Stimulated activated CD4-positive, alpha-beta T cell treated with anti-CD3 and anti-CD28 coated beads, Interleukin-12 subunit alpha, Interleukin-12 subunit beta, amount 100 ng/mL, for 4 hours (primary cell): ENCODE measurements at places on chromosomes 2 and 18.

- no peak for DNase-seq
Observed at GRCh38 chr2:167215595-167215994, 327.3 kb downstream of the XIRP2 start.

- DNase-seq, result no peak
Observed at GRCh38 chr2:190514676-190515075, 19.8 kb downstream of the NEMP2 start.

GRCh38 chr2:54471221-54471711 lies 15.1 kb downstream of the SPTBN1 start:
- DNase-seq, result no peak

DNA sequence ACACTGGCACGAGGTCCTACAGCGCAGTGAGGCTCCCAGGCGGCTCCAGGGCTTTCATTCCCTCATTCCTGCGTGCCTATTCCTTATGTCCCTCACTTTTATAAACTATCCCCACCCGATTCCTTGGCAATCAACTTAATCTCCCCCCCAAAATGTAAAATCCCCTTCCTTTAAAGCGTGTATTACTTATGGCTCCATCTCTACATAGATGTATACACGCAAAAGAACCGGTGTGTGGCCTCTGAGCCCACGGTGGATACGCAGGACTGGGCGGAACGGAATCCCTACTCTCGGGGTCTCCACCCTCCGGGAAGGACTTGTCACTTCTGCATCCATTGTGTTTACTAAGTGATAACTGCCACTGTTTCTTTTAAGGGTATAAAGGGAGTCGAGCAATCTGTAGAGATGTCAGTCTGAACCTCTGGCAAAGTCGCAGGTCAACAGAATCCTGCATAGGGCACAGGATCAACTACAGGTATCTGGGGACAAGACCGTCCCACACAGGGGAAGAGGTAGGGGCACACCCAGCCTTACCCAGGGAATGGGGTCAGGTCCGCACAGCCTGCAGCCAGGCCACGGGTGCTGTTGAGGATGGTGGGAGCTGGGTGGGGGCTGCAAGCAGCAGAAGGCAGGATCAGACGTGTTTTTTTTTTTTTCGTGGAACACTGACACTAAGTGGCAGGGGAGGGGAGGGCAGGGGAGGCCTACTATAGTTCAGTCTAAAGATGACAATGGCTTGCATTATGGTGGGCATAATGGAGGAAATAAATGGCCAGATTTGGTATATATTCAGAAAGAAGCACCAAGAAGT lies 42.1 kb downstream of the HDLBP start:
- no peak for DNase-seq

DNA sequence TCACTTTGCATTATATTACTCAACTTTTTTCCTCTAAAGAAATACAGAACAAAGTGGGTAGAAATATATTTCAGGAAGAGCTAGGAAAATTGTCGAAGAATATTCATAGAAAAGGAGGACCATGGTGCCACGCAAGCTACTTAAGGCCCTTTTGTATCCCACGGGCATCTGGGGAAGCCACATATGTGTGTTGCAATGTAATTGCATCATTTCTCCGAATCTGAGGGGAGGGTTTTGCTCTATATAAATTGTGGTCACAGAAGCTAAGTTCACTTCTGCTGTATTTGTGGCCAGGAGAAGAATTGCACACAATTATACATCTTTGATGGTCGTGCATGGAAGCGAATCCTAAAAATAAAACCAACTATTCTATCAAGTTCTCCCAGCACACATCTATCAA lies 360.3 kb downstream of the IRS1 start:
- no peak for DNase-seq

- no peak for DNase-seq
Observed at GRCh38 chr2:225002656-225003045, 39.6 kb downstream of the DOCK10 start.

GRCh38 chr2:65353927-65354326 lies 78.5 kb downstream of the SPRED2 start:
- DNase-seq, result no peak

GRCh38 chr2:69916106-69916505 lies 1.2 kb downstream of the MXD1 start:
- DNase-seq, result no peak

GRCh38 chr2:158797963-158798700 lies 3.0 kb downstream of the DAPL1 start:
- no peak for DNase-seq

DNA sequence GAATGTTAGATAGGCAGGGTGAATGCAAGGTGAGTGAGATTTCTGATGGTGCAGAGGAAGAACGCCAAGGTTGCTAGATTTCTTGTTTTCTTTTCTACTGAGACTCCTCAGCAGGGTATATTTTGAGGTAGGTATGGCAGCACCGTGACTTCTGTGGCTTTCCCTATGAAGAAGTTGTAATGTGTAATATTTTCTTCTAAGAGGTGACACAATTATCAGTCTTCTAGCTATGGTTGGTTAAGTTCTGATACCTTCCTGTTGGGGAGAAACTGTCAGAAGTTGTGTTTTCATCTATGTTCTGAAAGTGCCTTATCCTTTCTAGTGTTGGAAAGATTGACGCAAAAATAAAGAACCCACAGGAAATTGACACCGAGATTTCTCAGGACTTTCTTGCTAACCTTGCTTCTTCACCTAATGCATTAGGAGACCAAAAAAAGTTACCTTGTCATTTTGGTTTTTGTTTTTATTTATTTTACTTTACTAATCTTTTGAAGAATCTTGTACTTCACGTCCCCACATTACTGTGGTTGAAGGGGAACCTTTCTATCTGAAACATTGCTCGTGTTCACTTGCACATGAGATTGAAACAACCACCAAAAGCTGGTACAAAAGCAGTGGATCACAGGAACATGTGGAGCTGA lies 11.9 kb downstream of the IL18R1 start:
- DNase-seq, result no peak

DNA sequence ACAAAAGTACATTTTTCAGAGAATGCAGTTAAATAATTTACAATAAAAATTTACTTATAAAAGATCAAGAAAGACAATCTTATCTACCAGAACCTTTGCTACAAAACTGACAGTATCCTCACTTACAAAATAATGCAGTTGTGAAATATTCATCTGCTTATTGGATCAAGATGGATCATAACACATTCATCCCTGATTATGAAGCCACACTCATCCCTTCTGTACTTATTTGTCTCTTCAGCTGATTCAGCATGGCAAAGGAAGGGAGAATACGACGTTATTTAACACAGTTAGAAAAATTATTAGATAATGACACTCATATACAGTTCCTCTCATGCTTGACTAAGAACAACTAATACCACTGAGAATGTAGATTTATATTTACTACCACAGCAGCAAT lies 46.4 kb downstream of the TCF4 start:
- no peak for DNase-seq

- DNase-seq, result no peak
Observed at GRCh38 chr18:48609820-48610815, 71.3 kb downstream of the CTIF start.
